Activated CD4-positive, CD25-positive, alpha-beta regulatory T cell treated with anti-CD3 and anti-CD28 coated beads, Interleukin-2, amount 50 U/mL, for 24 hours (primary cell): ENCODE measurements at places on chromosomes 7 and 10.

GRCh38 chr7:80287400-80288174 is 153.0 kb downstream of the GNAI1 start:
- ATAC-seq: no peak

DNA sequence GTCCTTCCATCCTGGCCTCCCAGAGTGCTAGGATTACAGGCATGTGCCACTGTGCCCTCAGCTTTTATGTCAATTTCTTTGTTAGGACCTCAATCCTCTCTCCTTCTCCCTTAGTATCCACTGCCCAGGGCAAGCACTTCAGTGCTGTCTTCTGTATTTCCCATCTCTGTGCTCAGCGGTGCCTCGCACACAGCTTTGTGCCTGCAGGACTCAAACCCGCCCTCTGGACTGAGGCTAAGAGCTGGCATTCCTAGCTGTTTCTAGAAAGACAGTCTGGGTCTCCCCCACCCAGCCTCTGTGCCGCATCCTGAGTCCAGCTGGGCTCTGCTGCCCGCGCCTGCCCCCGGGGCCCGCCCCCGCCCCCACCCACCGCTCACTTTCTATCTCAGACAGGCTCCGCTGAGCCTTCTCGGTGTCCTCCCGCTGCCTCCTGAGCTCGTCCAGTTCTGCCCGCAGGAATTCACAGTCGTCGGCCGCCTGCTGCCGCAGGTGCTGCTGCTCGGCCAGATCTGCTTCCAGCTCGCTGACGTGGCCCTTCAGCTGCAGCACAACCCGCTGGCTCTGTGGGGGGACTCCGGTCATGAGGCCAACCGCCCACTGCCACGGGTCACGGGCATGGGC is 67.3 kb downstream of the SPDYE5 start:
- no peak for ATAC-seq

DNA sequence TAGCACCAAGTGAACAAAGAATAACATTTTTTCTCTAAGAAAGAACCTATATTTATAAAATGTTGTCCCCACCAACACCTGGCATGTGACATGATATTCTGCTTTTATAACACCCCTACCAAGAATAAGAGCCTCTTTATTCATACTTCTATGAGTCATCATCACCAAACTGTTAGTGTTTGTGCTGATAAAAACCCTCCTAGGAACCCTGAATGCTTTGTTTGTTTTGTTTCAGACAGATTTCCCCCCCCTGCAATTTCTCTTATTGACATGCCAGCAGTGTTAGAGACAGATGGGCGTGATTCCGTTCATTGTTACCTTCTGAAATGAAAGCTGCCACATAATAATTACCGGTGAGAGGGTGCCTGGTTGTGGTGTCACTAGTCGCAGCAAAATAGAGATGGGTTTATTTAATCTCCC is 651.1 kb downstream of the SORCS1 start:
- no peak for ATAC-seq

- ATAC-seq: no peak
These were observed 61.5 kb upstream of the NANOS1 start for GRCh38 chr10:118968060-118968459.

DNA sequence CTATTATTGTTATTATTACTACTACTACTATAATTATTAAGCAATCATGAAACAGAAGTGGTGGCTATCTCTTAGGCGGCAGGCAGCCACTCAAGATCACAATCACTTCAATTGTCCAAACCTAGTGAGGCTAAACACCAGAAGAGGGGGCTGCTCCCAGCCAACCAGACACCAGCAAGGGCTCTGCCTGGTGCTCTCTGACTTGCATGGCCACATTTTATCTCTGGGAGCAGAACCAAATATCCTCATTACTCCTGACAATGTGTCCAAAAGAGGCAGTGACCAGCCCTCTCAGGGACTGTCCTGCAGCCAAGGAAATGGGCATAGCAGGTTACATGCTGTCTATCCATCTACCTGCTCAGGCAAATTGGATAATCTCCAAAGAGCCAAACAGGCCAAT is 187.4 kb upstream of the PDE1C start:
- no peak for ATAC-seq

DNA sequence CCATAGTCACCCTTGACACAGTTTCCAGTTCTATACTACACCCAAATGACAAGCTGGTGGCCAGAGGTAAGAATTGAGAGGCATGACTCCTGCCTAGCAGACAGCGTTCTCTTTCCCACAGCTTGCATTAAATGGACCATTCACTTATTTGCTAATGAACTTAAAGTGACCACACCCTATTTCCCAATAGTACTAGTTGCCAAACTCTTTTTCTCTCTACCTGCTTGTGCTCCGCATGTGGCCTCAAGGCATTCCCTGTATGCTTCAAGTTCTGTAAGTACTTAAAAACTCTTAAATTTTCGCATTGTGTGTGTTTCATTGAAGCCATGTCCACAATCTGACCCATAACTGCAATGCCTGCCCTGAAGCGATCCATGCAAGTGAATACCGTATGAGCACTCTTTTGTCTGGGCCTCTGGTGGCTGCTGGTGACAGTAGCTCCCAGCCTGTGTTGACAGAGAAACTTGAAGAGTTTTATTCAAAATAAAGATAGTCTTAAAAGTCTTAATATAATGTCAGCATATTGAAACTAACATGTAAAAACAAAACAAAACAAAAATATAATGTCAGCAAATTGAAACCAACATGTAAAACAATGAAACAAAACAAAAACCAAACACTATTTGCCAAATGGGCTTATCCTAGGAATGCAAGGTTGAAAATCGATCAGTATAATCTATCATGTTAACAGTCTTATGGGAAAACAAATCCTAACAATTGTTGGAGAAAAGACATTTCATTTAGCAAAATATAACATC is 73.6 kb downstream of the CCSER2 start:
- ATAC-seq: no peak

DNA sequence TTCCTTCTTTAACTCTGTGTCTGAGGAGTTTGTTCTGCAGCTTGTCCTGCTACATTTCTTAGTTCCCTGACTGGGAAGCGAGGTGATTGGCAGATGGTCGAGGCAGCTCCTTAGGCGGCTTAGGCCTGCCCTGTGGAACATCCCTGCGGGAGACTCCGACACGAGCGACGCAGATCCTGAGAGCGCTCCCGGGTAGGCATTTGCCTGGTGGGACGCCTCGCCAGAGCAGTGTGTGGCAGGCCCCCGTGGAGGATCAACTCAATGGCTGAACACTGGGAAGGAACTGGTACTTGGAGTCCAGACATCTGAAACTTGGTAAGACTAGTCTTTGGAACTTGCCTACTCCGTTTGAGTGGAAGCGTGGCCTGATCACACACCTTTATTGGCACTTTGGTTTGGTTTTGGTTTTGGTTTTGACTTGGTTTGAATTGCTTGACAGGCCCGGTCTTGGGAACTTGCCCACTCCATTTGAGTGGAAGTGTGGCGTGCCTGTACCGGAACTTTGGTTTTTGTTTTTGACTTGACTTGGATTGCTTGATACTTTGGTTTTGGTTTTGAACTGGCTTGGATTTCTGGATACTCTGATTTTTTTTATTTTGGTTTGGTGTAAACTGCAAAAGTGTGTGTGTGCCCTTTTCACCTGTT is 42.6 kb downstream of the MAP3K8 start:
- no peak for ATAC-seq

DNA sequence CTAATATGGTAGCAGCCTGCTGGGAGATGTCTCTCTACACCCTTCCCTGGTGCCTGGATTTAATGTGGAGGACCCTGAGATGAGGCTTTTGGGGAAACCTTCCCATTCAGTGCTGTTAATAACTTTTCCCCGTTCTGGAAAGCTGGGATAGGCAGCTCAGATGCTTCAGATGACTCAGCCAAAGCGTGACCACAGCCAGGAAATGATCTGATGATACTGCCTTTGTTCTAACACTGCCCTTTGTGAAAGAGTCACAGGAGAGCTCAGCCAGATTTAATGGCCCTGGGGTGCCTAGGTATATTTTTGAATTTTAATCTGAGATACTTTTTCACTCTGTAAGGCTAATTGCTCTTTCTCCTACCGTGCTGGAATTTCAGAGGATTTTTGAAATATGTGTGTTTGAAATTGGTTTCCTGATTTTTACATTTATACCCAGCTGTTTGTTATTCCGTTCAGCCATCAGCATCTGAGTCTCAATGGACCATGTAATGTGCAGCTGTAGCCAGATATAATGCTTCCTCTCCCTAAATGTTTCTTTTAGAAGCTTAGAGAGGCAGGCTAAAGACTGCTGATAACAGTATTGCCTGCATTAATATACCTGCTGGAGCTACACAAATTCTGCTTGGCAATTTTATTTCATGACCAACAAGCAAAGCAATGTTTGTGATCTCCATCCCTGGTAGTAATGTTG is 17.8 kb downstream of the CELF2 start:
- ATAC-seq: no peak

DNA sequence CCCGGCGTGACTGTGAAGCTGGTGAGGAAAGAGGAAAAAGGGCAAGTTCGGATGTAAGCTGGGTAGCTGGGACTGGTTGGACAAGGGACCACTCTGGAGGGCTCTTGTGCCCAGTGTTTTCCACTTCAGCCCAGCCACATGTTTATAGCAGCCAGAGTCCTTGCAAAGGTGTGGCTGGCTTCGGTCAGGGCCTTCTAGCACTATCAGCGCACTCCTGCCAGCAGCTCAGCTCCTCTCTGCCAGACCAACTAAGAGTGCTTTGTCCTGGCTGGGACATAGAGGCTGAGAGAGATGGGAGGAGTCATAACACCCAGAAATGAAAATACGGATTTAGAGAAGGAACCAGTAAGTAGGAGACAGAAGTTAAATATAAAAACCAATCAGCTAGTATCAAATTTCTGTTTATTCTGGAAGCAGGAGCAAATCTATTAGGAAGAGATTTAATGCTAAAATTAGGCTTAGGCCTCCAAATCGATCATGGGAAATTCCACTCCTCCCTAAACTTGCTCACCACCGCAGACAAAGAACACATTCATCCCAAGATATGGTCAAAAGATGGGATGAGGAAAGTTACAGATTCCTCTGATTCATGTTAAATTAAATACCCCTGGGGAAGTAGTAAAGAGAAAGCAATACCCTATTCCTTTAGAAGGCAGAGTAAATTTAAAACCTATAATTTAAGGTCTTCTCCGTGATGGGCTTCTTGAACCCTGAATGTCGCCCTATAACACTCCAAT is 135.0 kb downstream of the RALA start:
- no peak for ATAC-seq

GRCh38 chr7:25408876-25409275 is 180.6 kb upstream of the NPVF start:
- no peak for ATAC-seq

GRCh38 chr10:113709221-113709838 is 29.6 kb downstream of the CASP7 start:
- peak; percentile 35 for ATAC-seq

DNA sequence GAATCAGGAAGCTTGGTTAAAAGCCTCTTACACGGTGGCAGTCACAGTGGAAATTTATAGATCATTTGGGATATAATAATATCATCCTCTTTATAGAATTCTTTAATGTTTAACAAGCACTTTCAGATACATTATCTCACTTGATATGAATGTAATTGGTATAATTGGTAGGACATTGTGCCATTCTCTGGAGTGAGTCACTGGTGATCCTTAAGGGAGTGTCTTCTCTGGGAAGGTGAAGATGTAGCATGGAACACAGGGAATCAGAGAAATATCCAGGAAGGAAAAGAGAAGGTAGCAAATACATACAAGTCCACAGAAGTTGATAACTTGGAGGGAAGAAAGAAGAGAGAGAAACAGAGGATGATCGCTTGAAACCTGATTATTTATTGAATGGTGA is 9.8 kb downstream of the PTPRZ1 start:
- no peak for ATAC-seq

DNA sequence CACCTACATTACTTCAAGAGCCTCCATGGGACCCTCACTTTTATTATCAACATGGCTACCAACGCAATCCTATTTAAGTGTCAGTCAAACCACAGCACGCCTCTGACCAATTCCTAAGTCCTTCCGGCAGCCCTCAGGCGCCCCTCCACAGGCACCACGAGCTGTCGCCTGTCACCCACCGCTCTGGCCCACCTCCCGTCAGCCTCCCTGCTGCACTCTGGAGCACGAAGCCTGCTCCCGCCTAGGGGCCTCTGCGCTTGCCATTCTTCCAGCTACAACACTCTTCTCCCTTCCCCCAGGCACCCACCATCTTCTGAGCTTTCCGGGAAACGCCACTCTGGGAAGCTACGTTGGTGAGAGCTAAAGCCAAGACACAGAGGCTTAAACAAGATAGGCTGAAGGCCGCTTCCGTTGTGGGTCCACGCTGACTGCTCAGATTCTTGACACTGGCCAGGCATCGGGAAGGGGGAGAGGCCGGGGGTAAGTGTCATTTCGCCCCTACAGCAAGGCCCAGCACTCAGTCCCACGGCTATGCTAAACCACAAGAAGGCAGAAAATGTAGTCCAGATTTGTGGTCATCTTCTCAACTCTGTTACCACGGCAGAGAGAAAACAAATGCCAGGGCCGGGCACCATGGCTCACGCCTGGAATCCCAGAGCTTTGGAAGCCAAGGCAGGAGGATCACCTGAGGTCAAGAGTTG is 56.7 kb downstream of the GNA12 start:
- ATAC-seq: no peak

DNA sequence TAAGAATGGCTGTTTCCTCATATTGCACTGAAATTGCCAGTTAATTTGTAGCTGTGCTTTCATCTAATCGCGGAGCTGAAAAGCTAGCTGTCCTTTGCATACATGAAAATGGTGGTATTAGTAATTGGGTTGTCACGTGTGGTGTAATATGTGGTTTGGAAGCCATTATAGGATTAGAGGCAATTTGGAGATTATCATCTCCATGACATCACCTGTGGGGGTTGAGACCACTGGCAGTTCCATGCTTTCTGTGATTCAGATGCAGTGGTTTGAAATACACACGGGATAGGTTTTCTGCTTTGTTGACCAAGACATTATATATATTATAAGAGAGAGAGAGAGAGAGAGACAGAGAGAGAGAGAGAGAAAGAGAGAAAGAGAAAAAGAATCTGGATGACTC is 180.8 kb downstream of the RAB11FIP2 start:
- no peak for ATAC-seq

DNA sequence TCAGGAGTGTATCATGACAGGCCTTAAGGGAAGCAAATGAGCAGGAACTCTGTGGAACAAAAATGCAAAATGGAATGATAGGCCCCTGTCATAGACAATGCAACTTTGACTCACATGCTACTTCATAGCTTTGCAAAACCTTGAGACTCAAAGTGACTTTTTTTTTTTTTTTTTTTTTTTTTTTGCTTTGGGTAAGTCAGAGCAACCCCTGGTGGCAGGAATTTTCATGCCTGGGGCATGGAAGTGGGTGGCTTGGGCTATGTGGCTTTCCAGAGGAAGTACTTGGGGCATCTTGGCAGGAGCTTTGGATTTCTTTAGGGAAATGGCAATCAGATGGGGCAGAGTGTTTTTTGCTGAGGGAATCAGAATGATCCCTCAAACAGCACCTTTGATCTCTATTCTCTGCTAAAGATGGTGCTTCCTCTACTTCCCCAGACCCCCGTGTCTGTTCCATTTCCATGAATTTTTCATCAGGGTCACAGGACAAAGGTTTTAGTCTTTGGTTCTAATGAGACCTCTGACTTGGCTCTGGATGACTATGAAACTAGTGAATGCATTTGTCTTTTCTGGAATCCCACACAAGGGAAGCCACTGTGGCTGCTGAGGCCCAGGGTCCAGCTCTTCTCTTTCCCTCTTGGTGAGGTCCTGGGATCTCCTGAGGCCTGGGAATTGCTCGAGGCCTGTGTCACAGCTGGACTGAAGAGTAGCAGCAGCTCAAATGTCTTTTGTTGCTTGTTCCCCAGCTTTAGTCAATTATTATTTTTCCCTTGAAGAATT is 62.8 kb downstream of the TACC2 start:
- ATAC-seq: no peak
